WTC11 (cell line): ENCODE measurements at places on chromosomes 5 and 9. TPM values are rescaled to one million over a fixed set of nuclear protein-coding genes. Genes with fewer than 3 reads are reported as not detected.

- no peak for DNase-seq
- H3K36me3 ChIP-seq: peaks cover 20% of the 10 kb centered on the region
- no peaks in the 10 kb centered on the region for H3K27me3 ChIP-seq
- H3K27ac ChIP-seq: no peak overlapping the region
- H3K4me1 ChIP-seq: 0 out of 2 replicates have a peak, but pooled peaks cover 3% of the 10 kb centered on the region
- no peak overlapping the region for H3K4me3 ChIP-seq
Observed at GRCh38 chr5:107090506-107090905, 580.2 kb downstream of the EFNA5 start.

DNA sequence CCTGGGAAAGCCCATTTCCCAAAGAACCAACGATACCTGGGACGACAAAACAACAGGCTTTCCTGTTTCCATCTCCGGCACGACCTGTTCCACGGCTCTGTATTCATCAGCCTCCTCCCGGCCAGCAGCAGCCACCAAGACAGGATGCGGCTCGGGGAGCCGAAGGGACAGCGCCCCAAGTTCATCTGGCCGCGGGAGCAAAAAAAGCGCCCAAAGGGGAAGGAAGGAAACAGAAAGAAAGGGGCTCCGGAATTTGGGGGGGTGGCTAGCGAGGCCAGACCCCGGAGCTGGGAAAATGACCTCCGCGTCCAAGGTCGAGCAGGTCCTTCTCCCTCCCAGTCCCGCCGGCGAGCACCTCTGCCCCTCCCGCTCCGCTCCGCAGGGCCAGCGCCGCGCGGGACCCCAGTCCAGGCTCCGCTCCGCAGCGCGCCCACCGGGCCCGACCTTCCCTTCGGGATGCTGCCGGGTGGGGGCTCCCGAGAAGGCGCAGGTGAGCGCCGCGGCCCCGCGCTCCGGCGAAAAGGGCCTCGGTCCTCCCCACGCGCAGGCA is 608 bp downstream of the ELOVL7 start:
- H3K27ac ChIP-seq: no peak overlapping the region
- H3K27me3 ChIP-seq: peaks cover 23% of the 10 kb centered on the region
- H3K4me3 ChIP-seq: peak overlapping the region; percentile 85
- H3K36me3 ChIP-seq: no peaks in the 10 kb centered on the region
- peak; percentile 47 for DNase-seq

DNA sequence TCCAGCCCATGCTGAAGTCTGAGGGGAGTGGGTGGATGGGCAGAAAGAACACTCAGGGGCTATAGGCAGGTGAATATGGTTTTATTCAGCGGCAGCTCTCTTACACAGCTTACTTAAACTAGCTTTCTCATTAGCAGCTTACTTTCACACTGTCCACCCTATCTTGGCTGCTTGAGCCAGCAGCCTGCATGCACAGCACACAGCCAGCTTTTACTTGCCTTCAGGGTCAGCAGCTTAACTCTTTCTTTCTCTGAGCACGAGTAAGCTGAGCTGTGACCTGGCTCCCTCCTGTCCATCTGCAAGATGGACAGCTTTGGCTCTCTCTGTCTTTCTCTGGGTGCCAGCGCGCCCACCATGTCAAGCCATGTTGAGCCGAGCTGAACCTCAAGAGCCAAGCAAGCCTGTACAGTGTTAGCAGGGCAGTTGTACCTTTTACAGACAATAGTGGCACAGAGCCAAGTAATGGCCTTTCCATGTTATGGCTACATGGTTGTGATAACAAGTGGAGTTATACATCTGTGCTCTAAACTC is 1054.9 kb downstream of the PTPRD start:
- peak overlapping the region; percentile 99 for H3K27ac ChIP-seq
- DNase-seq: no peak
- peaks cover 49% of the 10 kb centered on the region for H3K4me1 ChIP-seq
- H3K27me3 ChIP-seq: no peaks in the 10 kb centered on the region
- H3K4me3 ChIP-seq: peak overlapping the region; percentile 46

DNA sequence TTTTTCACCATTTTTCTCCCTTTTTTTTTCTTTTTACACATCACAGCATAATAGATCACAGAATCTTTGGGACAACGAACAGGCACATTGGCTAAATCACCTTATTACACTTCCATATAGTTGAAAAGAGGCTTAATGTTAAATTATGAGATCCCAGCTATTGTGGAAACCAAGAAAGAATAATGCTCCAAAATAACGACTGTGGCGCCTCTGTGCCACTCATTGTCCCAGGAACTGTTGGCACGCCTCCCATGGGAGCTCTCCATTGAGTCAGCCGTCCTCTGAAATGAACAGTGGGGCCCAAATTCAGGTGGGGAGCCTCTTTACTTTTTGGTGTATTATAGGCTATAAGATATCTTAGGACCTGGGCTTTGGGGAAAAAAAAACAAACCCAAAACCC is 82.2 kb upstream of the NFIB start:
- H3K27me3 ChIP-seq: no peaks in the 10 kb centered on the region; the same call in 1 of the 2 replicates
- H3K36me3 ChIP-seq: peaks cover 7% of the 10 kb centered on the region; the same call in 1 of the 2 replicates
- H3K4me1 ChIP-seq: peaks cover 17% of the 10 kb centered on the region
- H3K27ac ChIP-seq: no peak overlapping the region

DNA sequence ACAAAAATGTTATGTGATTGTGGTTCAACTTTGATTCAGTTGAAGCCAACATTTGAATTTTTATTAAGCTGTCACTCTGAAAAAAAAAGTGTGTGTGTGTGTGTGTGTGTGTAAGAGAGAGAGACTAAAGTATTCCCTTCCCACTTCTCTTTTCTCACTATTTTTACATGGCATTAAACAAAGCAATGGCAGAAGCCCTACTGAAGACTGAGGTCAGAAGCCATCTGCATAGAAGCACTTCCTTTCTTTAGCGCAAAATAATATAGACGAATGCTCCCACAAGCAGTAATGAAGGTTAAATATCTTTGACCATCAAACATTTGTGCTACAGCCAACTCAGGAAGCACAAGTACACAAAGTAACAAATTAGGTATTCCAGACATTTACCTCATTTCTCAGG is 540.5 kb downstream of the KCTD16 start:
- H3K36me3 ChIP-seq: peaks cover 10% of the 10 kb centered on the region
- no peak for DNase-seq
- H3K4me3 ChIP-seq: no peak overlapping the region
- no peak overlapping the region for H3K27ac ChIP-seq
- no peaks in the 10 kb centered on the region; the same call in 1 of the 2 replicates for H3K27me3 ChIP-seq
- H3K4me1 ChIP-seq: 0 out of 2 replicates have a peak, but pooled peaks cover 7% of the 10 kb centered on the region

GRCh38 chr9:69455311-69455710 is 130.3 kb downstream of the ENTREP1 start:
- DNase-seq: no peak
- peaks cover 8% of the 10 kb centered on the region for H3K36me3 ChIP-seq
- no peak overlapping the region for H3K4me3 ChIP-seq
- peaks cover 4% of the 10 kb centered on the region; the same call in 1 of the 2 replicates for H3K27me3 ChIP-seq
- peaks cover 15% of the 10 kb centered on the region for H3K4me1 ChIP-seq

- no peak overlapping the region for H3K27ac ChIP-seq
- H3K27me3 ChIP-seq: peaks cover 4% of the 10 kb centered on the region
- H3K4me3 ChIP-seq: no peak overlapping the region
- no peaks in the 10 kb centered on the region for H3K4me1 ChIP-seq
- DNase-seq: no peak
- H3K36me3 ChIP-seq: no peaks in the 10 kb centered on the region; the same call in 1 of the 2 replicates
Observed at GRCh38 chr9:88926781-88927505, 64.3 kb upstream of the S1PR3 start.

GRCh38 chr5:156328161-156328560 is 1.2 kb downstream of the SGCD start:
- H3K4me1 ChIP-seq: peaks cover 13% of the 10 kb centered on the region
- H3K27me3 ChIP-seq: no peaks in the 10 kb centered on the region
- no peak overlapping the region for H3K4me3 ChIP-seq
- H3K36me3 ChIP-seq: no peaks in the 10 kb centered on the region

Gene SEMA6A
- total RNA-seq: 336 to 406 TPM (median 357 TPM) in 3 replicates

Gene POLR3G
- 61.0 to 95.4 TPM (median 63.6 TPM) in 3 replicates for total RNA-seq

Gene MCC
- total RNA-seq: 15.4 to 23.5 TPM (median 17.2 TPM) in 3 replicates

Gene SPINK7
- not detected in 3 replicates for total RNA-seq

Gene GRIN1
- 4.0 to 6.6 TPM (median 4.1 TPM) in 3 replicates for total RNA-seq

Gene FAM221B
- total RNA-seq: 0.11 TPM in 1 of 3 replicates, not detected in the others

Gene NR6A1
- total RNA-seq: 164 to 222 TPM (median 218 TPM) in 3 replicates
